ENCODE measurements at places on chromosomes 11 and 22. TPM values are rescaled to one million over a fixed set of nuclear protein-coding genes. Genes with fewer than 3 reads are reported as not detected.

OR52E8 gene
- not detected for total RNA-seq

CCDC81 gene
- total RNA-seq = 0.79 TPM

SLC22A12 gene
- total RNA-seq = not detected

TMPRSS4 gene
- total RNA-seq = not detected

OR52D1 gene
- not detected for total RNA-seq

WBP2NL gene
- not detected for total RNA-seq

EHF gene
- total RNA-seq = 0.25 TPM

RASGRP2 gene
- not detected for total RNA-seq

INPP5J gene
- 0.49 TPM for total RNA-seq

MRGPRX1 gene
- not detected for total RNA-seq

NXPE2 gene
- not detected for total RNA-seq

SLC1A2 gene
- 0.59 TPM for total RNA-seq

GRCh38 chr22:24514241-24515026 lies 19.3 kb downstream of the UPB1 start:
- DNase-seq = no peak

GRCh38 chr22:33817512-33818127 lies 102.7 kb downstream of the LARGE1 start:
- no peak for DNase-seq

GRCh38 chr11:34756591-34756990 lies 135.7 kb downstream of the EHF start:
- DNase-seq = no peak

- no peak for DNase-seq
These were observed 7.4 kb upstream of the IPO7 start for GRCh38 chr11:9377036-9377435.

GRCh38 chr11:132866783-132867545 lies 665.3 kb downstream of the OPCML start:
- peak; percentile 40 for DNase-seq

DNA sequence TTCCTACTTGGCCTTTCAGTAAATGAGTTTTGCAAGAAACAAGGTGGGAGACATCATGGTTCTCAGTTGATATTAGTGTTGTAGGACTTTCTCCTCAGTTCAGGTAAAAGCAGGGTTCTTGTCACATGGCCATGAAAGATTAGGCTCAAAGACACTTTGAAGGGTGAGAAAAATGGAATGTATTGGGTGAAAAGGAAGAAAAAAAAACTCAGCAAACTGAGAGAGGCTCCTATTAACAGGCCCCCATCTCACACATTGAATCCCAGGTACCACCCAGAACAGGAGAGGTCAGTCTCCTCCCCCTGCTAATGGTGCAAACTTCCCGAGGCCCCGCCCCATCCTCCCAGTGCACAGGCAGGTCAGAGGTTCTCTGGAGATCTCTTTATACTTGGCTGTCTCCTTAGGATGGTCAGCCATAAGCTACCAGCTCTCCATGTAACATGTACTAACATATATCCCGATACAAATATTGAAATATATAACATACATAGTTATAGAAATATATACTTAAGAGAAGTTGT lies 62.2 kb downstream of the MICAL2 start:
- peak; percentile 59 for DNase-seq

DNA sequence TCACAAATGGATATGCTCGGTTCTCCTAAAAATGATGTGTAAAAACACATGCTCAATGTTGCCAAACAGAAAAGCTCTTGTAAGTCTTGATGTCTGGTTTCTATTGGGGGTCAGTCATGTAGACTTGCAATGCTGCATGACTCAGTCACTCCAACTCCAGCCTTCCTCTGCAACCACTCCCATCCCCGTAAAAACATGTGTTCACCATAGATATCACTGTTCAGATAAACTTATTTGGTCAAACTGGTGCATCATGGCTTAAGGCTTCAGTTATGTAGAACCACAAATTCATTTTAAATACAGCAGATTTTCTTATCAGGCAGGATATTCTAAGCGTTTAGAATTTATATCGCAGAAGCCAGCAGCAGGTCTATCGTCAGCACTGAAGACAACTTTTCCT lies 298.4 kb upstream of the LUZP2 start:
- no peak for DNase-seq

GRCh38 chr11:114216796-114217180 lies 79.4 kb upstream of the NNMT start:
- no peak for DNase-seq

DNA sequence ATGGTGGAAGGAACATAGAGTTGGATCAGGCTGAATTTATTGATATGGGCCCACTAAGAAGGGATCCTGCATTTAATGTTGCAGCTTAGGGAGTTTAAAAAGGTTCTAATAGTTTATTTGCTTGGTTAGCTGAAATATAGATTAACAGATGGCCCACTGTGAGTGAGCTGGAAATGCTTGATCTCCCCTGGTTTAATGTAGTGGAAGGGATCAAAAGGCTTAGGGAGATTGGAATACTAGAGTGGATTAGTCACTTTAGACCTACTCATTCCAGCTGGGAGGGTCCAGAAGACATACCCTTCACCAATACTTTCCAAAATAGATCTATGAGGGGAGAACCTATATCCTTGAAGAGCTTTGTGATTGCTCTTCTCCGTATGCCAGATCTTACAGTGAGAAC lies 130.1 kb upstream of the ZC3H12C start:
- DNase-seq = no peak

DNA sequence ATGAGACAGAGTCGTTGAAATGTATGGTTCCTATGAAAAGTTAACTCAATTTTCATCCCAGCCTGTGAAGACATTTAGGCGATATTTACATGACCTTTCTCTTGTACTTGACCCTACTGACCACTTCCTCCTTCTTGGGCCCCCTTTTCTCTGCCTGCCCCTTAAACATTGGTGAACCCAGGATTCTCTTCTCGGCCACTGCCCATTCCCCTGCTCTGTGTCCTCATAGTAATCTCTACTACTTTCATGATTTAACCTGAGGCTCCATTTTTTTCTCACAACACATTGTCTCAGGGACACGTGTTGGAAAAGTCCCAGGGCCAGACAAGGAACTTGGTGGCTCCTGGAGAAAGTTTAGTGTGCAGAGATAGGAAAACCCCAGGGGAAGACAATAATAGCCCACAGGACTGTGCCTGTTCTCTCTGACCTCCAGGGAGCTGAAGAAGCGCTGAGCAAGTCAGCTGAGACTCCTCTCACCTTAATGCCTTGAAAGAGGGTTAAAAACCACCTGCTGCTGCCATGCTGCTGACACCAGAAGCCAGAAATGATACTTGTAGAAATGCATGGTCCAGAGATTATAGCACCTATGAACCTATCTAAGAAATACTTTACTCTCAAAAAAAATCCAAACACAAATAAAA lies 42.5 kb upstream of the SPATA19 start:
- DNase-seq = no peak

DNA sequence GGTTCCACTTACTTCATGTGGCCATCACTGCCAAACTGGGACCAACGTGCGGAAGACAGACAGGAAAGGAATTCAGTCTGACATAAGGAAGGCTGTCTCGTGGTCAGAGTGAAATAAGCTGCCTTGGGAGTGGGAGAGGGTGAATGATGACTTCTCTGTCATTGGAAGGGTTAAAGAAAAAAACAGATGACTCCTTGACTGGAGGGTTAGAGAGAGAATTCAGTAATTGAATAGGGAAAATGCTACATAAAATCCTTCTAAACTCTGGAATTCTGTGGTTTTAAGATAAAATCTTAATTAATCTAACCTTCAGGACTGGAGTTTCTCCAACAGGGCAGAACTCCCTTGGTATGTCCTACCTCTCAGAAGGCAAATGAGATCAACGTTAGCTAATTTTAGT lies 33.8 kb downstream of the RAB30 start:
- DNase-seq = peak; percentile 77

- DNase-seq = no peak
These were observed 11.0 kb downstream of the RBFOX2 start for GRCh38 chr22:36017651-36018091.

DNA sequence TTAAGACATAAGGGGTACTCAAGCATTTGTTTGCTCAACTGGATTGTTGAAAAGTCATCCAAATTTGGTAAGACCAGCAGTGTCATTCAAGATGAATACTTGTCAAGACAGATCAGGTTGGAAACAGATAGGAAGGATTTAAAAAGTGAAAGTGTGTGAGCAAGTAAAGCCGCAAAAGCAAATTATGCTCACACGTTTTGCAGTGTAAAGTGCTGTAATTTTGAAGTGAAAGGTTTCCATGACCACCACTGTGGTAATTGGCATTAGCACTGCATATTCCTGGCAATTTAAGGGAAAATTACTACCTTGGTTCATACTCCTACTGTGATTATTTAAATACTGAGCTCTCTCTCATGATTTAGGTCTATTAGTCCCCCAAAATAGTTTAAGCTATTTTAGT lies 704.1 kb upstream of the CCDC179 start:
- no peak for DNase-seq

GRCh38 chr11:125621995-125622394 lies 3.0 kb upstream of the CHEK1 start:
- DNase-seq = peak; percentile 61

- no peak for DNase-seq
These were observed 977.9 kb upstream of the CCDC90B start for GRCh38 chr11:84264066-84264465.

GRCh38 chr11:47415091-47415854 lies 6.9 kb downstream of the SLC39A13 start:
- DNase-seq = no peak

DNA sequence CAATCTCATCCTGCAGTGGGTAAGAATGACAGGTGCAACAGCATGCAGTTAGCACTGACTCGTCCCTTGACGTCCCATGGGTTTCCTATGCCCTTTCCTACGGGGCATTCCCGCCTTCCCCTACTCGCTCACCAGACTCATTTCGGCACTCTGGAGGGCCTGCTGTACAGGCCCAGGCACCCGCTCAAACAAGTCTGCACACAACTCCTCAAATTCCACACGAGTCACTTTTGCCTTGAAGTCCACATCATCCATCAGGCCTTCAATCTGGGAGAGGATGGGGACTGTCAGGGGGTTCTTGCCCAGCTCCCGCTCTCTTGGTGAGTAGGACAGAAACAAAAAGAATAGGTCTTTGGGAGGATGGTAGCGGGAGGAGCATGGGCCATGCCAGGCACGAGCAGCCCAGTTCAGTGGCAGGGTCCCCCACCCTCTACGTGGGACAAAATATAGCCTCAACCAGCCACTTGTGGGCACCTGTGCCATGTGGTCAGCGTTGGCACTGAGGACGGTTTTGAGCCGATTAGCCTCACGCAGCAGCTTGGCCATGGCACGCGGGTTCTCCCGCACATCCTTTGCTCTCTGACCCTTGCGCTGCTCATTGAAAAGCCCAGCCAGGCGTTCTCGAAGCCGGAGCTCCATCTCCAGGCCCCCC lies 4.7 kb downstream of the HYOU1 start:
- DNase-seq = no peak

DNA sequence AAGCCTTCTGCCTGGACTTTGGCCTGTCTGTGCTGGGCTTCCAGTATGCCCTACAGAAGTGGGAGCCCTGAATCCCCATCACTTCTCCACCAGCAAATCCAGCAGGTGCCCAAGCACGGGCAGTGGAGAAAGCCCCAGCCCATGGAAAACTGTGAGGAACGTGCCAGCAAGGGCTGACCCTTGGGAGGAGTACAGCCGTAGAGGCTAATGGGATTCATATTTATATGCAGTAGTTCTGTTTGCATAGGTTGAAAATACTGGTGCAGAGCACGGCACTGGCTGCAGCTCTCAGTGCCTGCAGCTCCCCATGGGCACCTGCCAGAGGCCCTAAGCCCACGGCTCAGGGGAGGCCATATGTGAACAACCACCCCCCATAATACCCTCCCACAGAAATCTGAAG lies 10.1 kb downstream of the NAGA start:
- DNase-seq = no peak

DNA sequence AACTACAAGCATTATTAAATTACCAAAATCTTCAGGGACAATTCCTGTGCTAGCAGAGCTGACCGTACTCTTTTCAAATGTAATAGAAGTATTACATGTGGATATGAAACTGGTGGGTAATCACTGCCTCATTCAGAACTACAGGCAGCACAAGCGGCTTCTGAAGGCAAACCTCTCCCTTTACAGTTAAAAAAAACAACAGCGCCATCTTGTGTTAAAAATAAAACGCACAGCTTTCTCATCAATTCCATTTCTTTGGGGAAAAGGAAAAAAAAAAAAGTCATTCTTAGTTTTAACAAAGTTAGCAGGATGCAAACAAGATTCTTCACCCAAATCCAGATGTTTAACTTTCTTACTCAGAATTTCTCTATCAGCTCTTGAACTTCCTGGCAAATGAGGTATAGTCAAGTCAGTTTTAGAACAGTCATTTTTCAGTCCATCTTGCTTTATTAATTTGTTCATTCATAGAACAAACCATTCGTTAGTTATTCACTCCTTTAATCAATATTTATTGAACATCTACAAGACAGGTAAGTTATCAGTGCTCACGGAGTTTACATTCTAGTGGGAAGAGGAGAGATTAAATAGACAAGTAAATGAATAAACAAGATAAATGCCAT lies 331.8 kb upstream of the MPPED2 start:
- DNase-seq = peak; percentile 50

DNA sequence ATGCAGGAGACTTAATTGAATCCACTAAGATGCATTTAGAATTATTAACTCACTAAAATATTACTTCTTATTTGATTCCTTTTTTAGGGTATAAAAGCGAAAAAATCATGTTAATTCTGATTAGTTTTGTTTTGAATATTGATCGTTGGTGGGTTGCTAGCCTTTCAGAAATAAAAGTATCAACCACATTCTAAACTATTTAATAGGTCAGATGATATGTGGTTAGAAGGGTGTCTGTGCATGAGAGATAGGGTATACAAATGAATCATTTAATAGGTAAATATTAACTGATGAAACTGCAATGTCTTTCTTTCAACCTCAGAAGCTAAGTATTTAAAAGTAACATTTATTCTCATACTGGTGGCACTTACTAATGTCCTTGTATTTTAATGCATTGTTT lies 515.1 kb downstream of the CNTN5 start:
- DNase-seq = no peak

DNA sequence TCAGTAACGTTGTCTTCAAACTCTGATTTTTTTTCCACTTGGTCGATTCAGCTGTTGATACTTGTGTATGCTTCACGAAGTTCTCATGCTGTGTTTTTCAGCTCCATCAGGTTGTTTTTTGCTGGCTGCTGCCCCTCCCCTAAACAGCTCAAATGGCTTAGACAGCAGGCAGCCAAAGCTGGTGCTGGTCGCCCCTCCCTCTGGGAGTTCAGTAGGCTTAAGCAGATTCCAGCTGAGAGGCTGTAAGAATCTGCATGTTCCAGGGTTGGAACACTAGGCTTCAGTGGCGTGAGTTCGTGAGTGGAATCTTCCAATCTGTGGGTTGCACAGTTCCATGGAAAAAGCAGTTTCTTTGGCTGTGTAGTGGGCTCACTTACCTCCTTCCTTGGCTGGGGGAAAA lies 10.3 kb upstream of the FIBIN start:
- no peak for DNase-seq

Measured in M059J (cell line).